ENCODE measurements at places on chromosomes 13 and 19.

- no peak for DNase-seq
Measured at GRCh38 chr19:2814426-2814825, 5.2 kb upstream of the ZNF554 start.

- no peak for DNase-seq
Measured at GRCh38 chr13:29754473-29754806, 96.0 kb downstream of the UBL3 start.

DNA sequence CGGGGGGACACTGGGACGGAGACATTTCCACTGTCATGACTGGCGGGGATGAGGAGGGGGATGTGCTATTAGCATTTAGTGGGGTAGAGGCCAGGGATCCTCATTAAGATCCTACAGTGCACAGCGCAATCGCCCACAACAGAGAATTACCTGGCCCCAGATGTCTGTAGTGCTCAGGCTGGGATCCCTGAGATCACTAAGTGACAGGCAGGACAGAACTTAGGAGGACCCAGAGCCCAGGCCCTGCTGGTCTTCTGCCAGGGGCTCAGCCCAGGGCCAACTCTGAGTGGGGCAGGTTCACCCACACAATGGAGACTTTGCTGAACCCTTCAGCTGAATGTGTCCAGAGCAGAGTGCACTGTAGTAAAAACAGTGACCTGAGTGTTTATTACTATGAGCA lies 4.6 kb downstream of the RANBP3 start:
- DNase-seq, result no peak

GRCh38 chr13:50713523-50714248 lies 129.8 kb downstream of the DLEU7 start:
- DNase-seq, result no peak

DNA sequence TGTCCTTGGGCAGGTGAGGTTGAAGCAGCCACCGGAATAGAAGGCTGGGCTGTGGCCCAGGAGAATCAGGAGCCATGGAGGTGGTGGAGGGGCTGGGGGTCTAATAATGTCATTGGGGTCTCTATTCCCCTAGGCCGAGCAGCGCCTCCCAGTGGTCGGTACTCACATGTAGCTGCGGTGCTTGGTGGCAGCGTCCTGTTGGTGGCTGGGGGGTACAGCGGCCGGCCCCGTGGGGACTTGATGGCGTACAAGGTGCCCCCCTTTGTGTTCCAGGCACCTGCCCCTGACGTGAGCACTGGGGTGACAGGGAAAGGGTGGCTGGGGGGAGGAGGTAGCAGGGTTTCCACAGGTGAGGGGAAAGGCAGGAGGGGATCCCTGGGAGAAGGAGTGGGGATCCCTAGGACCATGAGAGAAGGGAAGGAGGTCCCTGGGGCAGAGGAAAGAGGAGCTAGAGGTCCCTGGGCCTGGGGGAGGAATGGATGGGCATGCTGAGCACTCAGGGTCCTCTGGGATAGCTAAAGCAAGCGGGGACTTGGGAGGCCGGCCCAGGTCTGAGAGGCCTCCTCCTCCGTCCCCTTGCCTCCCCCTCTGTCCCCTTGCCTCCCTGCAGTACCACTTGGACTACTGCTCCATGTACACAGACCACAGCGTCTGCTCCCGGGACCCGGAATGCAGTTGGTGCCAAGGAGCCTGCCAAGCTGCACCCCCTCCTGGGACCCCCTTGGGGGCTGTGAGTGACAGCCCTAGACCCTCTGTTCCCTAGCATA lies 18.1 kb downstream of the MEGF8 start:
- DNase-seq, result no peak

DNA sequence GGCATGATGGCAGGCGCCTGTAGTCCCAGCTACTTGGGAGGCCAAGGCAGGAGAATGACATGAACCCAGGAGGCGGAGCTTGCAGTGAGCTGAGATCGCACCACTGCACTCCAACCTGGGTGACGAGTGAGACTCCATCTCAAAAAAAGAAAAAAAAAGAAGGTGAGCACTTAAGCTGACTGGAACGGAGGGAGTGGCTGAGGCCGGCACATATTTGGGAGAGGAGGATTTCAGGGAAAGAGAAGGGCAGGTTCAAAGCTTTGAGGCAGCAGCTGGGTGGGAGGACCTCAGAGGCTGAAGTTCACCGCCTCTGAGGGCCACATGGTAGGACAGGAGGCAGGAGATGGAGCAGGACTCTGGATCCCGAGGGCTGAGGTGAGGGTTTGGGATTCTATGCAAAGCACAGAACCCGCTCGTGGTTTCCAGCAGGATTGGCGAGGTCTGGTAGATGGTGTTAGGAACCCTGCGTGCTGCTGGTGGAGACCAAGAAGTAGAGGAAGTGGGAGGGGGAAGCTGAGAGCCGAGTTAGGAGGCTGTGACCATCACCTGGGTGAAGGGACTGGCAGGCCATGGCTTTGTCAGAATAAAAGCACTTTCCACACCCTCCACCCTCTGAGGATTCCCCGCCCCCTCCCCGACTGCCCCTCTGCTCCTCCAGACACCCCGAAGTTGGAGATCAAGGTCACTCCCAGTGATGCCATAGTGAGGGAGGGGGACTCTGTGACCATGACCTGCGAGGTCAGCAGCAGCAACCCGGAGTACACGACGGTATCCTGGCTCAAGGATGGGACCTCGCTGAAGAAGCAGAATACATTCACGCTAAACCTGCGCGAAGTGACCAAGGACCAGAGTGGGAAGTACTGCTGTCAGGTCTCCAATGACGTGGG lies 8.4 kb downstream of the CD22 start:
- no peak for DNase-seq

GRCh38 chr13:39419876-39420275 lies 183.1 kb downstream of the LHFPL6 start:
- DNase-seq, result no peak

DNA sequence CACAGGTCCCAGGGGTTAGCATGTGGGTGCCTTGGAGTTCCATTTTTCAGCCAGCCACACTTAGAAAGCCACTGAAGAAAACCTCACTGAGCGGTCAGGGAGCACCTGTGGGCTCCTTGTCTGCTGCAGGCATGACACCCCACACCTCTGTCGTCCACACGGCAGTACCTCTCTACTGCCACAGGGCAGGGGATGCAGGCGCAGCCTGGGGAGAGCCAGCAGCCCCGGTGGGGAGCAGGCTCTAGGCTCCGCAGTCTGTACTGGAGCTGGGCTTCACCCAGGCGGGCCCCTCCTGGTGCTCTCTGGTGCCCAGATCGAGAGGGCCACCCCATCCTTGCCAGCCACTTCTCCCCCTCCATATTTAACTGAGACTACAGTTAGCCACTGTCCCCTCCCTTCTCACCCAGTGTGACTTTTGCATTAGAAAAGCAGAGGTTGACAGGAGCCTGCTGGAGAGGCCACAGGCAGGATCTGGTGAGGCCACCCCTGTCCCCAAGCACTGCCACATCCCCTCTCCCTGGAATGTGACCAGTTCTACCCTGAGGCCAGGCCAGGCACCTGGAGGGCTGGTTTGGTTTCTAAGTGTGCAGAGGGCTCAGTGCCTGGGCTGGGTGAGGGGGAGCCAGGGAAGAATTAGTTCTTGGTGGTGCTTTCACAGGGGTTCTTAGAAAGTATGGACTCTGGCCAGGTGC lies 104.4 kb downstream of the KDM4B start:
- DNase-seq, result no peak

GRCh38 chr13:114259974-114260373 lies 21.4 kb upstream of the UPF3A start:
- DNase-seq, result no peak

DNA sequence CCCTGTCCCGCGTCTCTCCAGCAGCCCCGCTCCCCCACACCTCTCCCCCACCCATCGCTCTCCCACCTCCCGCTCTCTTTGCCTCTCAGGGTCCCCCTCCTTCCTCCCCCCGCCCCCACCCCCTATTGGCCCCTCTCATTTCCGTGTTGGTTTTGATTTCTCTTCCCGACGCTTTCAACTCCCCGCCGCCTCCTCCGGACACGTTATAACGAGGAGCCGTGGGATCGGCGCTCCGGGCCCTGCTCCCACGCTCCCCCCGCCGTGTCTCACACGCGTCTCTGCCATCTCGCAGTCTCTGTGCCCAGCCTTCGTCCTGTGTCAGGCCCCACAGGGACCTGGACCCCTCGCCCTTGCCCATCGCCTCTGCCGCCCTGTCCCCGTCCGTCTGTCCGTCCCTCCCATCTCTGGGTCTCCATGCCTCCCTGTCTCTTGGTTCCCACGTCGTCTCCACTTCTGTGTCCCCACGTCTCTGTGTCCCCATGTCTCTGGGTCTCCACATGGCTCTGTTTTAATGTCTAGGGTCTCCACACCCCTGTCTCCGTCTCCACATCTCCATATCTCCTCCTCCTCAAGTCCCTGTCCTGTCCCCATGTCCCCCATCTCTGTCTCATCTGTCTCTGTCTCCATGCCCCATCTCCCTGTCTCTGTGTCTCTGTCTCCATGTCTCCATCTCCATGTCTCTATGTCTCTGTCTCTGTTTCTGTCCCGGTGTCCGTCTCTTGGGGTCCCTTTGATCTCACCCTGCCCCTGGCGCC lies 13.1 kb downstream of the ERFL start:
- DNase-seq, result no peak

- no peak for DNase-seq
Measured at GRCh38 chr19:33296488-33296971, 5.8 kb downstream of the CEBPA start.

DNA sequence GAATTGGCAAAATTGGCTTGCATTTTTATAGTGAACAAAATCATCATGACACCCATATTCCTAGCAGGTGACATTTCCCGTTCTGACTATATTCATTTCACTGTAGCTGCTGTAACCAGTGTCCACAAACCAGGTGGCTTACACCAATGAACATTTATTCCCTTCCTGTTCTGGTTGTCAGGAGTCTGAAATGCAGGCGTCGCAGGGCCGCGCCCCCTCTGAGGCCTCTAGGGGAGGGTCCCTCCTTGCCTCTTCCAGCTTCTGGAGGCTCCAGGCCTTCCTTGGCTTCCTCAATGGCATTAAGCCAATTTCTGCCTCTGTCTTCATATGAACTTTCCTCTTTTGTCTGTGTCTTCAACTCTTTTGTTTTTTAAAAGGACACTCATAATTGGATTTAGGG lies 6.5 kb upstream of the RLN3 start:
- no peak for DNase-seq

GRCh38 chr13:110265682-110266430 lies 41.1 kb downstream of the COL4A1 start:
- peak; percentile 76 for DNase-seq

GRCh38 chr13:42211704-42212464 lies 60.1 kb upstream of the AKAP11 start:
- no peak for DNase-seq

Measured in SJCRH30 (cell line).